ENCODE measurements at places on chromosomes 7 and 10.
A peak's percentile ranks its signal among the peaks of the same experiment; 100 is the strongest.

- no peak for DNase-seq
These were observed 84.3 kb downstream of the CD36 start for GRCh38 chr7:80722616-80723195.

DNA sequence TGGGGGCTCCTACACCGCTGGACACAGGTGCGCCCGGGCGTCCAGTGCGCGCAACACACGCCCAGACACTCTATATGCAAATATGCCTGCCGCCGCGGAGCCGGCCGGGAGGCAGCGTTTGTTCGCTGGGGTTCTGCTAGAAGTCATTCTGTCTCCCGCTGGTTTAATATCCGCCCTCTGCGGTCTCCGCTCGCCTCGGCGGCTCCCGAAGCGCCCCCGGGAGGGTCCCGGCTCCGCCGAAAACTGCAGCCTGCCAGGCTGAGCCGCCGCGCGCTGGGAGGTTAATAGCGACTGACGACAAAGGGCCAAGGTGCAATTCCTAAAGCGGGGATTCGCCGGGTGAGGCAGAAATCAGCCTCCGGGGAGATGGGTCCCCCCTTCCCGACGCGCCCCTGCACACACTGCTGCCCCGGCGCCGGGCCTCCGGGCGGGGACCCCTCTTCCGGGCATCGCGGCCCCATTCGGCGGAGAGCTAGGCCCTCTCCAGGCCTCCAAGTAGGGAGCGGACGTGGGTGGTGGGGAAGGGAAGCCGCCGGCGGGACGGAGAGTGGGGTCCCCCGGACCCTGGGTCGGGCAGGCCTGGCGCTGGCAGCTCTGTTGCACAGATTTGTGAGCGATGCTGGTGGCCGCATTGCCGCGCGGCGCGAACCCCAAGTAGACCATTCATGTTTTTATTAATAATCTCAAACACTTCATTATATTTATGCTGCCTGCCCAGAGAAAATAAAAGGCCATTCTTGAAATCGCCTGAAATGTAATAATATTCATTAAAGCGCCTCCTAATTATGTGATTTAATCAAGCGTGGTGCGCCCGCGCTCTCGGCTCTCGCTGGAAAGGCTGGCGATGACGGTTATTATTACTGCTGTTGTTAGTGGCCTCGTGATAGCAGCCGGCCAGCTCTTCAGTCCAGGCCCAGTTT, 9.1 kb downstream of the EN2 start:
- DNase-seq: peak; percentile 61

DNA sequence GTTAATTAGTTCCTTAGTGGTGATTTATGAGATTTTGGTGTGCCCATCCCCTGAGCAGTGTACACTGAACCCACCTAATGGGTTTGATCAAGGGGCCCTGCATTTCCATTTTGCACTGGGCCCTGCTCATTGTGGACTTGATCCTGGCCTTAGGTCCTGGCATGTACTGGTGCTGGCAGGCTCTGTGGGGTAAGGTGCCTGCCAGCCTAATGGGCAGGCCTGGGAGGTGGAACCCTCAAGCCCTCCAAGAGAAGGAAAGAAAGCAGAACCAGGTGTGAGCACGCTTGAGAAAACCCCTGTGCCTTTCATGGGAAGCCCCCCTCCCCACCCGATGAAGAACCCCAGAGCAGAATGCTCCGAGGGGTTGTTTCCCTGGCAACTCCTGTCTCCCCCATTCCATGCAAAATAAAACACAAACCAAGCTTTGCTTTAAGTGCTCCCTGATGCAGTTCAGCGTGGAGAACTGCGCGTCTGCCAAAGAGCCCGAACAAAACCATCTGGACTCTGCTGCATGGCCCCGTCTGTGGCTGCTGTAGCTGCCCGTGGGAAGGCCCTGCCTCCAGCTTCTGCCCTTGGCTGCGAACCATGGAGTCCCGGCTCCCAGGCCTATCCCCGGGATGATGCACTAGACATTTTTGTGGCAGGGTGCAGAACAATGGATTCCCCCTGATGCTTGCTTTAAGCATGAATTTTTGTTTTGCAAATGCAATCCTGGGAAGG, 123.3 kb downstream of the PRPF18 start:
- DNase-seq: no peak

GRCh38 chr10:127556916-127557315, 7.8 kb downstream of the NPS start:
- DNase-seq: no peak

DNA sequence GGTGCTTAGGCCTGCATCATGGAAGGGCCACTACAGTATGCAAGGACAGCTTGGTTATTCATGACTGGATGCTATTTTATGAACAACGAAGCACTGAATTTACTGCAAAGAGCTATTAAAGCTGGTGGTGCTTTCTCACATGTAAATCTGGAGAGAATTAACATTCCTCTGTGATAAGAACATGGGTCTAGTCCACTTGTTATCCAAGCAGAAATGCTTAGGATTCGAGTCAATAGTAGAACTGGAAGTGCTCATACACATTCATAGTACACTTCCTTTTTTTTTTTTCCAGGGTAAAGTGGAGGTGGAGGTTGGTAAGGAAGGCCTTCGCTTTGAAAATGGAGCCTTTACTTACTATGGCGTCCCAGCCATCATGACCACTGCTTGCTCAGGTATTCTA, 35.0 kb downstream of the CNNM1 start:
- no peak for DNase-seq

GRCh38 chr10:31030260-31030659, 1.4 kb downstream of the ZNF438 start:
- DNase-seq: no peak

DNA sequence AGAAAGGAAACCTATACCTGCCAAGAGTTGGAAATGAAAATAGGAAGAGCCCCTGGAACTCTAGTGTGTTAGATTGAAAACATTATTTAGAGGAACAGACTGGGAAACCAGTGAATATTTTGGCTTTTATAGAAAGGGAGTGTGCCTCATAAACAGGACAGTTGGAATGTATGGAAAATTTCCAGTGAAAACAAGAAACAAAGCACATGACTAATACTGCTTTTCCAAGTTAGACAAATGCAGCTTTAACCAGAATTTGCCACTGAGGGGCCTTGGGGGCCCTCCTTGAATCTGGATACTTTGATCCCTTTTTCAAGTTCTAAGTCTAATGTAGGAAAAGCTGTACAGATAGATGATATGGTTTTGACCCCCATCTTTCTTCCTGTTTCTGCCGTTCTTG, 21.2 kb downstream of the ITGB8 start:
- DNase-seq: no peak

- no peak for DNase-seq
These were observed 2.3 kb upstream of the LDB1 start for GRCh38 chr10:102122450-102122849.

DNA sequence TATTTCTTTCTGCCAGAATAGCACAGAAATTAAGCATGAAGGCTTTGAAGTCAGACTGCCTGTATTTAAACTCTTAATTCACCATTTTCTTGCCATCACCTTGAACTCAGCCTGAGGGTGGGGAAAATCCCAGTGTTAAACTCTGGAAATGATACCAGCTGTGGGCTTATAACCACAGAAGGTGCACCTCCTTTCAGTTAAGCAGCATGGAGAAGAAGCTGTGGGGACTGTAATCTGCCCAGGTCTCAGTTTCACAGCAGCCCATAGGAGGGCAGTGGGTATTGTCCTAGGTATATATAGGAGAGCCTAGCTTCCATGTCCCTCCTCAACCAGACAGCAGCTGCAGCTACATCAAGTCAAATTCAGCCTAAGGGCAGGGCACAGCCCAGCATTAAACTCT, 241.6 kb downstream of the HPSE2 start:
- no peak for DNase-seq

DNA sequence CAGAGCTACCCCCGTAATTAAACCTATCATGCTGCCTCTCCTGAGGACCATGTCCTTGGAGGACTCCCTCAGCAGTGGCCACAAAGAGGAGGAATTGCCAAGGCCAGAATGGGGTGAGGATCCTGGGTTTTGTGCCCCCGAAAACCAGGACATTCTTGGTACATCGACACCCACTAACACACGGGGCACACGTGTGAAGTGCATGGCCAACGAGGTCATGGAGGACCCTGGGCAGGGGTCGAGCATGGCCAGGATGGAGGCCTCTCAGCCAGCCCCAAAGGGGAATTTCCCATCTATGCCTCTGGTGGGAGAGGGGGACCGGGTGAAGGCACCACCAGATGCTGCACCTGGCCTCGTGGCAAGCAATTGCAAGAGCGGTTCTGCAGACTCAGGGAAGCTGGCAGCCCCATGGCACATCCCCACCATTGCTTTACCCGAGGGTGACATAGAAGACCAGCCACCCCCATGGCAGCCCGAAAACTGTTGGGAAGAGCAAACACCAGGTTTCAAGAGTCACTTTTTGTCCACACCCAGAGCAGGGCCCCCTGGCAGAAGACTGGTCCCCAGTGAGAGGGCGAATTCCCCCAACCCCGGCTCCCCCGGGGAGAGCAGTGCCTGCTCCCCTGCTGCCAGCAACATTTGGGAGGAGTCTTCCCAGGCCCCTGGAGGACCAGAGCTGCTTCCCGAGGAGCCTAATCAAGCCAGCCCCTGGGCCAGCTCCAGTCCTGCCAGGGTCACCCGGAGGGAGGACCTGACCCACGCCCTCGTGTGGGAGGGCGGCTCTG, 26.4 kb downstream of the C10orf71 start:
- DNase-seq: no peak

GRCh38 chr10:132624061-132624846, 86.7 kb downstream of the INPP5A start:
- DNase-seq: no peak

DNA sequence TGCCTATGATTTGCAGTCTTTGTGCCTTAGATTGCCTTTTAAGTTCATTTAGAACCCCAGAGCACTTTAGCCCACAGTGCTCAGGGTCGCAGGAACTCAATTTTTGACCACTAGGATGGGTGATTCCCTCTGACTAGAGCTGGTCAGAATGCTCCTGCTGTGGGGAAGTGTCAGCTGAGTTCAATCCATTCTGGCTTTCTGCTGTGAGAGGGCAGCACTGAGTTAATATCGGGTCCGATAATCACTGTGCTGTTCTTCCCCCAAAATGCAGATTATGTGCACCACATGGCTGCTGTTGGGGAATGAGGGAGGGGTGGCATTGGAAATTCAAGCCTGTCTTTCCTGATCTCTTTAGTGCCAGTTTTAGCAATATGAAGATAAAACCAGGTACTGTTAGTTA, 886.4 kb downstream of the DNAJB9 start:
- DNase-seq: no peak

DNA sequence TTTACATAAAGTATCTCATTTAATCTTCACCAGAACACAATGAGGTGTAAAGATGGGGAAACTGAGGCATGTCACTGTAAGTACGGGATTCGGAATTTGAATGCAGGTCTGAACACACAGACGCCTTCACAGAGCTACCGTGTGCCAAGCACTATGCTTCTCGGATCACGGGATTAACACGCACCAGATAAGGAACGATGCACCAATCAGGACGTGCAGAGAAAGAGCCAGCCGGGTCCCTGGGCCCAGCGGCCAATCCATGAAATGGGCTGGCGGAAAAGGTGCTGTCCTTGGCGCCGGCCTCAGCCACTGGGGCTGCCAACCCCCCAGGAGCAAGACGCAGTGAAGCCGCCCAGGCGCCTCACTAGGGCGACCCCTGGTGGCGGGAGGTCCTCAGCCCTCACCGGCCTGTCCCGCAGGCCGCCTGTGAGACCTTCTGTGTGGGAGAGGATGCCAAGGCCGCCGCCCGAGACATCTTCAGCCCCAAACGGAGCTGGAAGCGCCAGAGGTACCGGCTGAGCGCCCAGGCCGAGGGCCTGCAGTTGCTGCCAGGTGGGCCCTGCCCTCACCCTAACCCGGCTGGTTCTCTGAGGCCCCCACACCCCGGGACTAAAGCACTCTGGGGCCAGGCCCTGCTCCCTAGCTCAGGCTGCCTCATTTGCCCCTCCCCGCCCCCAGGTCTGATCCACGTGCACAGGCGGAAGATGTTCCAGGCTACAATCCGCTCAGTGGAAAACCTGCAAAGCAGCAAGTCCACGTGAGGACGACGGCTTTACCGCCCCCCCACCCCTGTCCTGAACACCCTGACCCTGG, 15.6 kb downstream of the ATG9B start:
- DNase-seq: peak; percentile 95

DNA sequence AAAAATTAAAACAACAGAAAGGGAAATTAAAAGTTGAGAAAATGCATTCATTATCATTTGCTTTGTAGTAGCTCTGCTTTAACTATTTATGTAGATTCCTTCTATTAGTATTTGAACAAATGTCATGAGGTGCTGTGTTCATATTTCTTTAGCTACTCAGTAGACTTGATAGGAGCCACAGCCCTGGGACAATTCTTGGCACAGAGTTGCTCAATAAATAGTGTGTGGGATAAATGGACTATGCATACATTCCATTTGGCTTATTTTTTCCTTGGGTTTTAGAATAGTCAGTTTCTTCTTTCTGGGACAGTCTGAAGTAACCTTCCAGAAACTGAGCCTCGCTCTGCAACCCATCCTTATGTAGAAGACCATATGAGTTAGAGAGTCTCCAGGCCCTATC, 13.4 kb downstream of the RPP30 start:
- no peak for DNase-seq

- no peak for DNase-seq
These were observed 37.2 kb upstream of the GJD4 start for GRCh38 chr10:35567951-35568350.

- no peak for DNase-seq
These were observed 251.4 kb upstream of the ZMIZ1 start for GRCh38 chr10:78817361-78817760.

GRCh38 chr10:62511656-62512055, 137.5 kb downstream of the ZNF365 start:
- no peak for DNase-seq

DNA sequence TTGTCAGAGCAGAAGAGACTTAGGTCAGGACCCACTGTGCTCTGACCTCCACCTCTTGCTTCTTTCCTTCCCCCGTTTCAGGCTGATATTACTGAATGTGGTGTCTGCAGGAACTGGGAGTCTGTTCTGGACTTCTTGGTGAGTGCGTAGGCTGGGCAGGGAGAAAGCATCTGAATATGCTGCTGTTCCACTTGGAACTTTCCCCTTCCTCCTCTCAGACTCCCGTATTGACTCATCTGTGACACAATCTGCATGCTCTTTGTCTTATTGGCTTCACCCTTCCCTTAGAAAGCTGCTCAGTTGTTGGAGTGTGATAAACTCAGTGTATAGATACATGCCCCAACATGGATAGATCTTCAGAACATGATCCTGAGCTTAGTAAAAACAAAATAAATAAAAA, 137.6 kb upstream of the HABP2 start:
- no peak for DNase-seq
